ENCODE measurements at places on chromosomes 1 and 21.

GRCh38 chr1:31796707-31797106, 19.1 kb downstream of the SPOCD1 start:
- no peak for DNase-seq

GRCh38 chr1:89051955-89052312, 13.1 kb downstream of the GBP1 start:
- no peak for DNase-seq

DNA sequence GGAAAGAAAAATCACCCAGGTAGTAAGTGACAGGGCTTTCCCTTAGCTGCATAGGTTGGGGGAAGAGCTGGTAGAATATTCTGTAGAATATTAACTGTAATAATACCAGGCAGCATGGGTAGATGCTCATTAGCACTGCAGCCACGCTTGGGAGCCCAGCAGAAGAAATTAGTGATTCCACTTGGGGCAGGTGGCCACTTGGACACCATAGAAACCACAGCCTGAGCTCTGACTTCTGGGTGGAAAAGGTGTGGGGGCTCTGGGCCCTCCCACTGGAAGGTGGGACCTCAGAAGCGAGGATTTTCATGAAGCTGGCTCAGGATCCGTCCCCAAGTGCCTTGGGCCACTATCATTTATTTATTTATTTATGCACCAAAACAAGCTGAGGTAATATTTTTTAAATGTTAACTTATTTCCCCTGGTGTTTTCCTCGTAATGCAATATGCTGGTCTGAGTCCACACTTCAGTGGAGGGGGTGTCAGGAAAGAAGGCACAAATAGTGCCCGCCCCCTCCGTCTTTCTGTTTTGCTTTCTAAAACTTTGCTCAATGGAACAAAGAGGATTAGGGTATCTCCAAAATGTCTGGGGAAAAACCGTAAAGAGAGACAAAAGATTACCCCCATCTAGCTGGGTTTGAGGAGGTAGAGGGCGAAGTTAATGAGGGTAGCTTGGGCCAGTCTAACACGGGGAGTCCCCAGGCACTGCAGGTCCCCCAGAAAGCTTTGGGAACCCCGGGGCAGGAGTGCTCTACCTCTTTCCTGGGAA, 75.2 kb upstream of the GADD45A start:
- no peak for DNase-seq

DNA sequence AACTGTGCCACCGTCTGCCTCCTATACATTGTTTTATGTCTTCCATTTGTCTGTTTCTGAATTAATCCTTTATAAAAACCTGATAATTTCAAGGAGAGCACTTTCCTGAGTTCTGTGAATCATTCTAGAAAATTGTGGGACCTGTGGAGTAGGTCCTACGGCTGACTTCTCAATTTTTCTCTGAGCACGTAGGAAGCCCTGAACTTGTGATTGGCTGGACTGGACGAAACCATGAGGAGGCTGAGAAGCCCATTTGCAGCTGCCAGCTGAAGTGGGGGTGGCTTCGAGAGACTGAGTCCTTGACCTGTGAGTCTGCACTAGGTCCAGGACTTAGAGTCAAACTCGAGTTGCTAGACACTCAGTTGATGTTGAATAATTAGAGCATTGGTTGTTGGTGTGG, 277.1 kb upstream of the NCAM2 start:
- no peak for DNase-seq

GRCh38 chr1:210684466-210685294, 356.0 kb downstream of the HHAT start:
- DNase-seq: no peak

GRCh38 chr1:8689431-8690252, 127.8 kb downstream of the RERE start:
- no peak for DNase-seq

- no peak for DNase-seq
Measured at GRCh38 chr1:45859221-45859620, 55.8 kb downstream of the MAST2 start.

- no peak for DNase-seq
Measured at GRCh38 chr1:246602194-246602593, 35.9 kb downstream of the CNST start.

DNA sequence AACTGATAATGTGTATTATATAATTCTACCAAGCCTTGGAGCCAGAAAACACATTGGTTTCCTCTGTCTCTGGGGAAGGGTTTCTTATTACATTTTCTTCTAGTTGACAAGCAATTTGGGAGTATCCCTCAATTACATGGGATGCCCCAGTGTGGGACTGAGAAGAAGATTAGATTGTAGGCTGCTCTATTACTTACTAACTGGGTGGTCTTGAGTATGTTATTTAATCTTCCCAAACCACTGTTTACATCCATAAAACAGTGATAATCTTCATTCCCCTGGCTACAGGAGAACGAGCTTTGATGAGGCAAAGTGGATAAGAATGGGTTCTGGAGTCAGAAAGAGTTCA, 105.8 kb downstream of the TSEN15 start:
- no peak for DNase-seq
